Kidney (tissue), 22 donors: ENCODE measurements at places on chromosomes 13 and 19. TPM values are rescaled to one million over a fixed set of nuclear protein-coding genes. Genes with fewer than 3 reads are reported as not detected.

DNA sequence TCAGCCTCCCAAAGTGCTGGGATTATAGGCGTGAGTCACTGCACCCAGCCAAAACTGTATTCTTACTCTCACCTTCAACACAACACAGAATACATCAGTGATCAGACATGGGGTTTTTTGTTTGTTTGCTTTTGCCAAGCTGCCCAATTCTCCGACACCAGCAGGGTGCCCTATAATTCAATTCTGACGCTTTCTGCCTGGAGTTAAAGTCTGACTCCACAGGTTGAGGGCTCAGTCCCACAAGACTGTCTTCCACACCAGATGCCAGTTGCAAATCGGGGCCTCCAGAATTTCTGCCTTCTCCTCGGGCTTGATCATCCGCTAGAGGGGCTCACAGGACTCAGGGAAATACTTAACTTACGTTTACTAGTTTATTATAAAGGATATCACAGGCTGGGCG, 22.1 kb downstream of the FBN3 start:
- no peak for DNase-seq

ITGBL1 gene
- 7.7 TPM for total RNA-seq

GRCh38 chr13:26787961-26788360, 27.4 kb upstream of the GPR12 start:
- DNase-seq, result no peak

DNA sequence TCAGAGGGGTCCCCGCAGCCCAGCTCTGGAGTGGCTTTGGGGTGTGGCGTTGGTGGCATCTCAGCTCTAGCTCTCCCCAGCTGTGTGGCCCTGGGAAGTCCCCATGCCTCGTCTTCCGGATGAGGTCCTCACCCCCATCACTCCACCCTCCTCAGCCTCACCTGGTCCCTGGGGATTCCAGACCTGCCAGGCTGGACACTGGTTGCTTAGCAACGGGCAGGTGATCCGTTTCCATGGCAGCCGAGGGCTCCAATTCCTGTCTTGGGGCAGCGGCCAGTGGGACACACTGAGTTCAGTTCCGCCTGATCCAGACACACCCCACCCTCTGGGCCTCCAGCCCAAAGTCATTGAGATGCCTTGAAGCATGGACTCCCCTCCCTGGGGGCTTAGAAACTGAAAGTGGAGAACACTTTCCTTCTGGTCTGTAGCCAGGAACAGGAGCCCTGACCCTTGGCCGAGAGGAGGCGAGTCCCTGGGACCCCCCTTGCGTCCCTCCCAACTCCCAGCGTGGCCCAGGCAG, 7.7 kb upstream of the MISP start:
- peak; percentile 72 for DNase-seq

FCER2 gene
- 1.0 TPM for total RNA-seq
